ENCODE measurements at places on chromosomes 6 and 20.

GRCh38 chr6:162270966-162271365 is 456.6 kb downstream of the PRKN start:
- H3K27me3 ChIP-seq = no peaks in the 10 kb centered on the region
- H3K36me3 ChIP-seq = no peaks in the 10 kb centered on the region
- H3K4me3 ChIP-seq = no peak overlapping the region
- no peak for DNase-seq

- H3K4me3 ChIP-seq = no peak overlapping the region
- H3K27me3 ChIP-seq = peaks cover 22% of the 10 kb centered on the region
- no peaks in the 10 kb centered on the region for H3K36me3 ChIP-seq
- no peak overlapping the region for H3K27ac ChIP-seq
- DNase-seq = no peak
- no peaks in the 10 kb centered on the region for H3K4me1 ChIP-seq
Observed at GRCh38 chr6:27040244-27041042, 207.1 kb upstream of the PRSS16 start.

DNA sequence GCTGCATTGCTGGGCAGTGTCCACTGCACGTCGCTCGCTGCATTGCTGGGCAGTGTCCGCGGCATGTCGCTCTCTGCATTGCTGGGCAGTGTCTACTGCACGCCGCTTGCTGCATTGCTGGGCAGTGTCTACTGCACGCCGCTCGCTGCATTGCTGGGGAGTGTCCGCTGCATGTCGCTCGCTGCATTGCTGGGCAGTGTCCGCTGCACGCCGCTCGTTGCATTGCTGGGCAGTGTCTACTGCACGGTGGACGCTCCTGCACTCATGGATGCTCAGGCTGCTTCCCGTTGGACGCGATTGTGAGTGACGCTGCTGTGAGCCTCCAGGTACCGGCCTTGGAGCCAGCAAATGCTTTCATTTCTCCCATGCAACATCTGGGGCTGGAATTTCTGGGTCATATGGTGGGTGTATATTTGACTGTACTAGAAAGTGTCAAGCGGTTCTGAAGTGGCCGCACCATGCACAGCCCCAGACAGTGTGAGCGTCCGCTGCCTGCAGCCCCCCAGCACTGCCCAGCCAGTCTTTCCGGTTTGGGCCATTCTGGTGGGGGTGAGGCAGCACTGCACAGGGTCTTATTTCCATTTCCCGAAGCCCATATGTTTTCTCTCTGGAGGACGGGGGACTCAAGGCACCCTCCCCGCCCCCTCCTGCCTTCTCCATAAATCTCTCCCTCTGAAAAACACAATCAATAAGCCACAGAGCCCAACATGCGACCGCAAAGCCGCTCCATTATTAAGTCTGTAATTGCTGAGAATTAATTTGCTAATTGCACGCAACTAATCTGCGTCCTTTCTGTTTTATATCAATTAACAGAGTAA is 97.4 kb downstream of the YTHDF1 start:
- H3K4me3 ChIP-seq = no peak overlapping the region
- peaks cover 54% of the 10 kb centered on the region for H3K27me3 ChIP-seq
- H3K27ac ChIP-seq = no peak overlapping the region
- no peaks in the 10 kb centered on the region for H3K4me1 ChIP-seq

- H3K27me3 ChIP-seq = peaks cover 47% of the 10 kb centered on the region
- no peaks in the 10 kb centered on the region for H3K36me3 ChIP-seq
- no peak overlapping the region for H3K27ac ChIP-seq
- no peak overlapping the region for H3K4me3 ChIP-seq
Observed at GRCh38 chr20:51560042-51560441, 17.5 kb upstream of the NFATC2 start.

DNA sequence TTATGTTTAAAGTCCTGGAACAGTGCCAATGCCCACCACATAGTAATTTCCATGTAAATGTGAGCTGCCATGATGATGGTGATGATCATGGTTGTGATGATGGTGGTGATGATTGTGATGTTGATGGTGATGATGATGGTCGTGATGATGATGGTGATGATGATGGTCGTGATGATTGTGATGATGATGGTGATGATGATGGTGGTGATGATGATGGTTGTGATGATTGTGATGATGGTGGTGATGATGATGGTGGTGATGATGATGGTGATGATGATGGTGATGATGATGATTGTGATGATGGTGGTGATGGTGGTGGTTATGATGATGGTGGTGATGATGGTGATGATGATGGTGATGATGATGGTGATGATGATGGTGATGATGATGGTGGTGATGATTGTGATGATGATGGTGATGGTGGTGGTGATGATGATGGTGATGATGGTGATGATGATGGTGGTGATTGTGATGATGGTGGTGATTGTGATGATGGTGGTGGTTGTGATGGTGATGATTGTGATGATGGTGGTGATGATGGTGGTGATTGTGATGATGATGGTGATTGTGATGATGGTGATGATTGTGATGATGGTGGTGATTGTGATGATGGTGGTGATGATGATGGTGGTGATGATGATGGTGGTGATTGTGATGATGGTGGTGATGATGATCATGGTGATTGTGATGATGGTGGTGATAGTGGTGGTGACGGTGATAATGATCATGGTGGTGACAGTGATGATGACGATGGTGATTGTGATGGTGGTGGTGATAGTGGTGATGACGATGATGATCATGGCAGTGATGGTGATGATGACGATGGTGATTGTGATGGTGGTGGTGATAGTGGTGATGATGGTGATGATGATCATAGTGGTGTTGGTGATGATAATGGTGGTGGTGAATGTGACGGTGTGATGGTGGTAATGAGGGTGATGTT is 82.3 kb downstream of the PHACTR3 start:
- H3K4me1 ChIP-seq = peaks cover 6% of the 10 kb centered on the region
- H3K36me3 ChIP-seq = no peaks in the 10 kb centered on the region
- H3K4me3 ChIP-seq = no peak overlapping the region
- peaks cover 30% of the 10 kb centered on the region for H3K27me3 ChIP-seq

GRCh38 chr6:42009844-42010184 is 40.5 kb upstream of the TAF8 start:
- no peak for DNase-seq
- no peak overlapping the region for H3K4me3 ChIP-seq
- H3K27me3 ChIP-seq = no peaks in the 10 kb centered on the region
- H3K4me1 ChIP-seq = peaks cover 14% of the 10 kb centered on the region
